ENCODE measurements at places on chromosomes 12 and 14. TPM values are rescaled to one million over a fixed set of nuclear protein-coding genes. Genes with fewer than 3 reads are reported as not detected.
A peak's percentile ranks its signal among the peaks of the same experiment; 100 is the strongest.

Gene ATF1
- 17.5 TPM for total RNA-seq

Gene RNASE7
- total RNA-seq = not detected

Gene FAM161B
- total RNA-seq = 3.2 TPM

Gene DNAH10
- total RNA-seq = not detected

Gene HOXC5
- not detected for total RNA-seq

Gene DTX1
- 4.0 TPM for total RNA-seq

Gene ZFYVE26
- 11.8 TPM for total RNA-seq

Gene CMKLR1
- total RNA-seq = 11.0 TPM

Gene AICDA
- total RNA-seq = not detected

- no peaks in the 10 kb centered on the region for H3K4me1 ChIP-seq
- H3K36me3 ChIP-seq = no peaks in the 10 kb centered on the region
- no peak for DNase-seq
- no peaks in the 10 kb centered on the region for H3K27me3 ChIP-seq
- no peak overlapping the region for H3K4me3 ChIP-seq
Observed at GRCh38 chr12:115191342-115191741, 507.4 kb upstream of the TBX3 start.

GRCh38 chr12:67633708-67634107 is 14.8 kb upstream of the DYRK2 start:
- no peaks in the 10 kb centered on the region for H3K27me3 ChIP-seq
- no peaks in the 10 kb centered on the region for H3K4me1 ChIP-seq
- no peaks in the 10 kb centered on the region for H3K36me3 ChIP-seq
- DNase-seq = no peak
- no peak overlapping the region for H3K4me3 ChIP-seq
- no peak overlapping the region for H3K27ac ChIP-seq

GRCh38 chr12:47990351-47991105 is 13.7 kb downstream of the COL2A1 start:
- no peak for DNase-seq
- H3K4me3 ChIP-seq = no peak overlapping the region
- no peak overlapping the region for H3K27ac ChIP-seq
- H3K27me3 ChIP-seq = no peaks in the 10 kb centered on the region

DNA sequence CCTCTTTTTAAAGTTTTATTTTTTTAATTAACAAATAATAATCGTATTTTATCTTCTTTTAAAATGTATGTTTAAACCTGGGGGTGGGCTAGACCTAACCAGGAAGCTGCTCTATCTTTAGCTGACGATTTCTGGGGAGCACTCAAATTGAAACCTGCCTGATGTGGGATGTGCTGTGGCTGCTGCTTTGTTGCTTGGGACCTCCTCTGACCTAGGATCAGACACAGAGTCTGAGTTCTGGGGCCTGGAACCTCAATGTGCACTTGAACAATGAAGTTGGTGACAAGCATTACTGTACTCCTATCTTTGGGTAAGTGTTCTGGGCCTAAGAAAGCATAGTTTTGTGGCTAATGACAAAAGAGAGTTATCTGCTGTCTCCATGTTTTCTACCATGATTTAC is 386.7 kb downstream of the DAD1 start:
- H3K4me3 ChIP-seq = no peak overlapping the region
- no peaks in the 10 kb centered on the region for H3K4me1 ChIP-seq
- H3K36me3 ChIP-seq = no peaks in the 10 kb centered on the region
- DNase-seq = no peak

GRCh38 chr12:50914872-50915484 is 37.4 kb upstream of the HIGD1C start:
- H3K27me3 ChIP-seq = no peaks in the 10 kb centered on the region
- H3K36me3 ChIP-seq = no peaks in the 10 kb centered on the region
- H3K4me1 ChIP-seq = no peaks in the 10 kb centered on the region
- no peak for DNase-seq
- H3K27ac ChIP-seq = no peak overlapping the region
- H3K4me3 ChIP-seq = no peak overlapping the region

DNA sequence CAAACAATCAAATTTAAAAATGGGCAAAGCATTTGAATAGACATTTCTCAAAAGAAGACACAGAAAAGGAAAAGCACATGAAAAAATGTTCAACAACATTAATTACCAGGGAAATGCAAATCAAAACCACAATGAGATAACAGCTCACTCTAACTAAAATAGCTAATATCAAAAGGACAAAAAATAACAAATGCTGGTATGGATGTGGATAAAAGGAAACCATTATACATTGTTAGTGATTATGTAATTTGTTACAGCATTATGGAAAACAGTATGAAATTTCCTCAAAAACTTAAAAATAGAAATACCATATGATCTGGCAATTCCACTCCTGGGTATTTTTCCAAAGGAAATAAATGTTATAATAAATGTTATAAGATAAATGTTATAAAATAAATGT is 52.9 kb downstream of the DUSP6 start:
- no peak overlapping the region for H3K27ac ChIP-seq
- H3K4me1 ChIP-seq = no peaks in the 10 kb centered on the region
- DNase-seq = no peak
- no peaks in the 10 kb centered on the region for H3K27me3 ChIP-seq
- no peak overlapping the region for H3K4me3 ChIP-seq

DNA sequence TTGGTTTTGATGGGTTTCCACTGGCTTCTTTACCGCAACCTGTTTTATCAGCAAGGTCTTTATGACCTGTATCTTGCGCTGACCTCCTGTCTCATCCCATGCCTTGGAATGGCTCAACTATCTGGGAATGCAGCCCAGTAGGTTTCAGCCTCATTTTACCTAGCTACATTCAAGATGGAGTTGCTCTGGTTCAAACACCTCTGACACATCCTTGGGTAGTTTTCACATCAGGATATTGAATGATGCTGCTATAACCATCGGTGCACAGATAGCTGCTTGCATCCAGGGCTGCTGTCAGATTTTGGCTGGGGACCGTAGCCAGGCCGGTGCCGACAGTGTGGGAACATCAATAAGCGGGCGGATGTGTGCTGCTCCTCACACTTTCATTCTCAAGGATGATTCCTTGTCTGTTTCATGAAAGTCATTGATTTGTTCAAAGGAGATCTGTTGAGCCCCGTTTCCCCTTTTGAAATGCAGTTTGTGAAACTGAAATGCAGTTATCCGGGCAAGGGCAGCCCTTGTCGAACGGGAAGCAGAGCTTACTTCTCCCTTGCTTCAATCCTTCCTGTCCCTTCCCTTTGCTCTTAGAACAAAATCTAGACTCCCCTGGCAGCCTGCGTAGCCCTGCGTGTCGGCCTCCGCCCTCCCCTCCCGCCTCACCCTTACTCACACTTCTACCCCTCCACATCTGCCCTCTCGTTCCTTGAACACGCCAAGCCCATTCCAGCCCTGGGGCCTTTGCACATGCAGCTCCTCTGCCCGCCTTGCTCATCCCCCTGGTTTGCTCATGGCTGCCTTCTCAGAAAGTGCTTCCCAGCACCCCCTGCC is 49.2 kb upstream of the NCOR2 start:
- no peaks in the 10 kb centered on the region for H3K4me1 ChIP-seq
- DNase-seq = no peak
- H3K27me3 ChIP-seq = no peaks in the 10 kb centered on the region
- H3K4me3 ChIP-seq = no peak overlapping the region

DNA sequence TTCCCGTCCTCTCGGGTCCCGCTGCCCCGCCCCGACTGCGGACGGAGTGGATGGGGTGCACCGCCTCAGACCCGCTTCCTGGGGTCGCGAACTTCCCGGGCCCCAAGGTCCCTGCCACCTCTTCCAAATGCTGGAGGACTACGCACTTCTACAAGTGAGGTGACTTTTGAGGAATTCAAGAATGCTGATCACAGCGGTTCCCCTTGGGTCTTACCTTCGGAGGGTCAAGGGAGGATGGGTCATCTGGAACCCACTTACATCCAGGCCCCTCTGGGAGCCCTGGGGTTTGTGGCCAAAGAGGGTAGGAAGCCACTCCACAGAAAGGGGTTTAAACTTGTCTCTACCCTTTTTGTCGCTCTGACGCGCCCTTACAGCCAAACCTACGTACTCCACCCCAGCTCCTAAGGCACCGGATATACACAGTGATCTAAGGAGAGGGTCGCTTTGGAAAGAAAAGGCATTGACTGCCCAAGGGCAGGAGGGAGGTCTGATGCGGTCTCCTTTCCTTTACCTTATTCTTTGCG is 532 bp upstream of the PRKD1 start:
- no peak for DNase-seq
- peak overlapping the region; percentile 77 for H3K27ac ChIP-seq
- peaks cover 22% of the 10 kb centered on the region for H3K4me1 ChIP-seq
- no peaks in the 10 kb centered on the region for H3K36me3 ChIP-seq
- no peaks in the 10 kb centered on the region for H3K27me3 ChIP-seq

DNA sequence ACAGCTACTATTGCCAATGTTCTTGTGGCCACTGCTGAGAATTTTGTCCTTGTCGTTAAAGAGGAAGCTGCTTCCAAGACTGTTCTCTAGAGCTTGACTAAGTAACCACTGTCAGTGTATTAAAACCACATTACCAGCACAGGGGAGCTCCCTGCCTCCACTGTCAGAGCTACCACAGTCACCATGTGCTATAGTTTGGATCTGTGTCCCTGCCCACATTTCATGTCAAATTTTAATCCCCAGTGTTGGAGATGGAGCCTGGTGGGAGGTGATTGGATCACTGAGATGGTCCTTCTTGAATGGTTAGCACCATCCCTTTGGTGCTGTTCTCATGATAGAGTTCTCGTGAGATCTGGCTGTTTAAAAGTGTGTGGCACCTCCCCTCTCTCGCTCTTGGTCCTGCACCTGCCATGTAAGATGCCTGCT is 23.2 kb upstream of the RAP1B start:
- H3K27ac ChIP-seq = no peak overlapping the region
- H3K4me3 ChIP-seq = no peak overlapping the region
- H3K4me1 ChIP-seq = no peaks in the 10 kb centered on the region
- DNase-seq = no peak
- H3K36me3 ChIP-seq = no peaks in the 10 kb centered on the region
- no peaks in the 10 kb centered on the region for H3K27me3 ChIP-seq

GRCh38 chr12:28027947-28028724 is 55.6 kb upstream of the PTHLH start:
- no peaks in the 10 kb centered on the region for H3K36me3 ChIP-seq
- H3K27me3 ChIP-seq = no peaks in the 10 kb centered on the region
- H3K4me3 ChIP-seq = no peak overlapping the region
- H3K27ac ChIP-seq = no peak overlapping the region
- no peak for DNase-seq
- H3K4me1 ChIP-seq = no peaks in the 10 kb centered on the region

DNA sequence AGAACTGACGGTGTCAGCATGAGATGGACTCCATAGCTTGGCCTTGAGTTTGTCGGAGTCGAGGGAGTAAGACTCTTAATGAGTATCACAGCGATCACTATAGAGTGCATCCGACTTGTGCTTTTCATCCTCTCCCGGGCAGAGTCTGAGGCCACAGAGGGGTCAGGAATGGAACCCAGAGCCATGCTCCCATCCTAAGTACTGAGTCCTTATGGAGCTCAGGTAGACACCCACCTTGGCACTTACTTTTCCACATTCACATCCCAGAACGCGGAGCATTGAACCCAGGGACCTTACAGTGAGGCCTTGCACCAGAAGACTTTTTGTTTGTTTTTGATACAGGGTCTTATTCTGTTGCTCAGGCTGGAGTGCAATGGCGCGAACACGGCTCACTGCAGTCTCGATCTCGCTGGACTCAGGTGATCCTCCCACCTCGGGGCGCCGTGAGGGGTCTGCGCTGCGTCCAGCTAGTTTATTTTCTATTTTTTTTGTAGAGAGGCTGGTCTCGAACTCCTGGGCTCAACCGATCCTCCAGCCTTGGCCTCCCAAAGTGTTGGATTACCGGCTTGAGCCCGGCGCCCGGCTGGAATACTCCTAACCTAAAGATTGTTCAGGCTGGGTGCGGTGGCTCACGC is 719 bp upstream of the SRSF9 start:
- H3K27me3 ChIP-seq = no peaks in the 10 kb centered on the region
- peaks cover 12% of the 10 kb centered on the region for H3K36me3 ChIP-seq
- peak overlapping the region; percentile 94 for H3K27ac ChIP-seq
- H3K4me1 ChIP-seq = peaks cover 35% of the 10 kb centered on the region
- no peak for DNase-seq
- peak overlapping the region; percentile 87 for H3K4me3 ChIP-seq

- H3K27ac ChIP-seq = no peak overlapping the region
- H3K36me3 ChIP-seq = no peaks in the 10 kb centered on the region
- DNase-seq = no peak
- no peaks in the 10 kb centered on the region for H3K4me1 ChIP-seq
Observed at GRCh38 chr12:132319359-132319950, 9.9 kb downstream of the GALNT9 start.

DNA sequence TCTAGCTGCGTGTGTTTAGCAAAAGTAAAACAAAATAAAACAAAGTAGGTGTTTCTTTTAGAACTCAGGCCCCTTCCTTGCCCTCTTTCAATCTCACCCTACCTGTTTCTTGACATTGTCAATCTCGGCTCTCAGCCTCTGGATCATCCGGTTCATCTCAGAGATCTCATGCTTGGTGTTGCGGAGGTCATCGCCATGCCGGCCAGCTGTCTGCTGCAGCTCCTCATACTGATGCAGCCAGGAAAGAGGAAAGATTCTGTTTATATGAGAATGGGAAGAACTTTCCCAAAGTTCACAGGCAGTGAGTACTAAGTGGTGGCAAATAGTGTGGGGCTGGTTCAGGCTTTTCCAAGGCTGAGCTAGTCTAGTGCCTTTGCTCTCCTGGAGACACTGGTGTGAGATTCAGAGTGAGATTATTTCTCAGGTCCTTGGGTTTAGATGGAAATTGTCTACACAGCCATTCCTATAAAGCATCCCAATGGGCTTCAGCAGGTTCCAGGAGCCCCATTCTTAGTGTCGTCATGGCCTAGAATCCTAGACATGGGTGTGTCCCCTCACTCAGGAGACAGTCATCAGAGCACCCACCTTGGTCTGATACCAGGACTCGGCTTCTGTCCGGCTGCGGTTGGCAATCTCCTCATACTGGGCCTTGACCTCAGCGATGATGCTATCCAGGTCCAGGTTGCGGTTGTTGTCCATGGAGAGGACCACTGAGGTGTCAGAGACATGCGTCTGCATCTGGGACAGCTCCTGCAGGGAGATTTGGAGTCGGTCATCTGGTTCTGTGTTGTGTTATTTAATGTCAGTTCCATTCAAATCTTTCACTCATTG is 3.0 kb downstream of the KRT5 start:
- no peaks in the 10 kb centered on the region for H3K4me1 ChIP-seq
- peak; percentile 46 for DNase-seq
- no peaks in the 10 kb centered on the region for H3K36me3 ChIP-seq
- H3K27me3 ChIP-seq = no peaks in the 10 kb centered on the region

GRCh38 chr14:62847168-62847567 is 198.1 kb downstream of the KCNH5 start:
- H3K27ac ChIP-seq = no peak overlapping the region
- no peaks in the 10 kb centered on the region for H3K36me3 ChIP-seq
- H3K4me1 ChIP-seq = no peaks in the 10 kb centered on the region
- H3K4me3 ChIP-seq = no peak overlapping the region
- DNase-seq = no peak

GRCh38 chr12:22361785-22362184 is 27.3 kb upstream of the ST8SIA1 start:
- no peaks in the 10 kb centered on the region for H3K36me3 ChIP-seq
- H3K27me3 ChIP-seq = no peaks in the 10 kb centered on the region
- H3K27ac ChIP-seq = no peak overlapping the region
- DNase-seq = no peak

- no peaks in the 10 kb centered on the region for H3K27me3 ChIP-seq
- no peak overlapping the region for H3K4me3 ChIP-seq
- DNase-seq = no peak
- no peaks in the 10 kb centered on the region for H3K36me3 ChIP-seq
- H3K4me1 ChIP-seq = no peaks in the 10 kb centered on the region
- H3K27ac ChIP-seq = no peak overlapping the region
Observed at GRCh38 chr14:95063391-95063790, 93.9 kb downstream of the DICER1 start.

- H3K4me3 ChIP-seq = no peak overlapping the region
- H3K36me3 ChIP-seq = no peaks in the 10 kb centered on the region
- peak overlapping the region; percentile 89 for H3K27ac ChIP-seq
- H3K27me3 ChIP-seq = no peaks in the 10 kb centered on the region
Observed at GRCh38 chr14:54654605-54655004, 87.7 kb downstream of the SAMD4A start.
